Right lobe of liver (tissue), 6 donors: ENCODE measurements at places on chromosomes 2 and 18.
A peak's percentile ranks its signal among the peaks of the same experiment; 100 is the strongest.

GRCh38 chr2:112108178-112108832, 29.9 kb upstream of the FBLN7 start:
- no peak for DNase-seq

DNA sequence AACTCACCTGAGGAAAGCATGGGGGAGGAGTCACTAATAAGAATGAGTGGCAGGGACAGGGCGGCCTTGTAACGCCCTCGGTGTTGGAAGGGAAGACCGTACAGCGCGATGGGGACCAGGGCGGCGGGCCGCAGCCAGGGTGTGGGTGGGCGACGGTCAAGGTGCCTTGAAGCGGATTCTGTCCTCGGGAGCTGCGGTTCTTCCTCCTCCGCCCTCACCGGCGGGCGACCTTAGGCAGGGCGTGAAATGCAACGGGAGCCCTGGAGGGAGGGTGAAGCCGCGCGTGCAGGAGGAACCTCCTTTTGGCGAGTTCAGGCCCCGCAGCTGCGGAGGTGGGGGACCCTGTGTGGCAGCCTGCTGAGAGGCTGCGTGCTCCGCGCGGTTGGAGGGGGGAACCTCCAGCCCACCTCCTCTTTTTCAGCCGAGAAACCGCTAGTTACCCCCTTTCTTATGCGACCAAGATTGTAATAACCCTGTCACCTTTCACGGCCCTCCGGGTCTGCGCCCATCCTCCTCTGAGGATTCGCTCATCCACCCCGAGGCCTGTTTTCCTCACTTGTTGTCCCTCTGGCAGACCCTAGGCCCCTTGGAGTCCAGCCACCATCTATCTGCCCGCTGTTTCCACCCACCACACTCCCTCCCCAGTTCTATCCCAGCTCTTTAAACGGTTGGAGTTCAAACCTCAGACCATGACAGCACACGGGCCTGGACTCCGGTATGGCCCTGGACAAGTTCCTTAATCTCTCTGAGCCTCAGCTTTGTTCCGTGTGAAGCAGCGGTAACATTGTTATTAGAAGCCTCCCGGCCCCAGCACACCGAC, 823 bp upstream of the RNU2-63P start:
- peak; percentile 79 for DNase-seq

DNA sequence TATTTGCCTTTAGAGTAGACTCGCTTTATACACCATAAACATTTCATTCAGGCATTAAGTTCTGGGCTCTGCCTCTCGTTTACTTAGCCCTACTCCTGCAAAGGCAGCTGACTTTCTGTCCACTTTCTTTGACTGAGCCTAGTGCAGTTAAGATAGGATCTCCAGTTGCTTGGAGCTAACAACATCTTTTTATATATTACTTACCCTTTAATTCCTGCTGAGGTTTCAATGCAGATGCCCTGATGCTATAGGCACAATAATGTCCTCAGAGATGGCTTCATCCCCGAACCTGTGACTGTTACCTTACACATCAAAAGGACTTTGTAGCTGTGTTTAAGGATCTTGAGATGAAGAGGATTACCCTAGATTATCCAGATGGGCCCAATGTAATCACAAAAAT, 505.8 kb upstream of the TNP1 start:
- DNase-seq, result no peak

DNA sequence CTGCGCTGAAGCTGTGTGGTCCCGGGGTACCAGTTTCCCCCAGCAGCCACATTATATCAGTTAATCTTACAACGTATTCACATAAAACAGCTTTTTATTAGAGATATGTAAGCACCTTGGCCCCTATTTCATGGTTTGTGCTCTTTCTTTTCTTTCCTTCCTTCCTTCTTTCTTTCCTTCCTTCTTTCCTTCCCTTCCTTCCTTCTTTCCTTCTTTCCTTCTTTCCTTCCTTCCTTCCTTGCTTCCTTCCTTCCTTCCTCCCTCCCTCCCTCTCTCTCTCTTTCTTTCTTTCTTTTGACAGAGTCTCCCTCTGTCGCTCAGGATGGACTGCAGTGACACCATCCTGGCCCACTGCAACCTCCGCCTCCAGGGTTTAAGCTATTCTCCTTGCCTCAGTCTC, 3.7 kb upstream of the METAP1D start:
- no peak for DNase-seq

- DNase-seq, result no peak
Measured at GRCh38 chr2:150276737-150277136, 210.7 kb downstream of the RND3 start.

- no peak for DNase-seq
Measured at GRCh38 chr2:232162187-232162586, 200.7 kb downstream of the DIS3L2 start.

DNA sequence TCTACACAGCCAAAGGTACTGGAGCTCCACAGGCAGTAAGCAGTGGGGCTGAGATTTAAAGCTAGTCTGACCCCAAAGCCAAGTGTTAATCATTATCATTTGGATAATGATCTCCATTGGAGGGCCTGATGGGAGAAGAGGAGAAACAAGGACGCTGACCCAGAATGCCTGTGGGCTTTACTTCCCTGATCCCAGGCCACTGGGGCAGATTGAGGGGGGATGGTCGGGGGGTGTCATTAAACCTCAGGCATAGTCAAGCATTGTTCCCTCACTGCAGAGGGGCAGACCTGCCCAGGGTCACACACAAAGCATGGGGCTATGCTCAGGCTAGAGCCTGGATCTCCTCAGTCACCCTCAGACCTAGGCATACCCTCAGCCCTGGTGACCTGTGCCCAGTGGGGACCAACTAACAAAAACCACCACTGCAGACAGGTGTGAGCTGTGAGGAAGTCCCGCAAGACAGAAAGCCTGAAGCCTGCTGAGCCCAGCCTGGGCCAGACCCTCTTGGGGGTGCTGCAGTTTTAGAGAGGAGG, 53.4 kb downstream of the SDC1 start:
- no peak for DNase-seq

DNA sequence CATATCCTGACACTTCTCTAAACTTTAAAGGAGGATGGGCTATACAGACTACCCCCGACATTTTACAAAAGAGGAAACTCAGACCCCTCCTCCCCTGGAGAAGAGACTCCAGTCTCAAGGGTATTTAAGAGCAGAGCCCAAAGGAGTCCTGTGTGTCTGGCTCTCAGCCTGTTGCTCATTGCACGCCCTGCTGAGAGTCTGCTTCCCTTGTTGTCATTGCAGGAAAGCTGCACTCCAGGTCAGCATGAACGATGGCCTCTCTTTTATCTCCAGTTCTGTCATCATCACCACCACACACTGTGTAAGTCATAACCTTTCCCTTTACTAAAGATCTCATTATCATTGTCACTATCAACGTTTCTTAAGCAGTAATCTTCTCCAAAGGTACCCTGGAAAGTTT, 111.4 kb downstream of the ANTXR1 start:
- DNase-seq, result no peak

- DNase-seq, result no peak
Measured at GRCh38 chr18:42914476-42914875, 201.0 kb downstream of the RIT2 start.

DNA sequence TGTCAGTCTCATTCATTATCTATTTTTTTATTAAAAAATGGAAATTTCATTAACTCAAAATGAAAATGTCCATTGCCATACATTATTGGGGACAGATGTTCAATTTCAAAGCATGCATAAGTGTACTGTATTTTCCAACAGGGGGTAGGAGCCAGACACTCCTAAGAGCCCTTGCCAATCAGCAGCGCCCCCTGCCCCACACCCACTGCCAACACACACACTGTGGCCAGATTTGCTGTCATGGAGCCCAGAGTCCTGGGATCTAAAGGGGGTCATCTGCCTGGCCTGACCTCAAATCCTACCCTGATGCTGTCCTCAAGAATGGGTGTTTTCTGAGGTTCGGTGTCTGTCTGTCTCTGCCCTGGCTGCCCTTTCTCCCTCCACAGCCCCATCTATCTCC, 162.2 kb upstream of the TWIST2 start:
- DNase-seq, result no peak

DNA sequence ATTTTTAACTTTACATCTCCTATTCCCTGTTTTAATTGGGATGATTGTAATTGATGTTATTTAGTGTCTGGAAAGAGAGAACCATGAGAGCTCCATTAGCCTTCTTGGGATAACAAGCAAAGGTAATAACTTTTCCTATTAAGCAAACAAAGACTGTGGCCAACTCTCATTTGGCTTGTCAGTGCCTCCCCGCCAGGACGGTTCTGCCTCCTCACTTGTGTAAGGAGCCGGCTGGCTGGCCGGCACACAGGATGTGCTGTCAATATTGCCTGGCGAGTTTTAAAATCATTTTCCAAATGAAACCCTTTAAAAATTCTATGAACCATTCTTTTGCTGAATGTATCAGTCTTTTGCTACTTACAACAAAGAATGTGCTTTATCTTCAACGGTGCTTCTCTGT, 898.3 kb downstream of the CPS1 start:
- DNase-seq, result no peak

DNA sequence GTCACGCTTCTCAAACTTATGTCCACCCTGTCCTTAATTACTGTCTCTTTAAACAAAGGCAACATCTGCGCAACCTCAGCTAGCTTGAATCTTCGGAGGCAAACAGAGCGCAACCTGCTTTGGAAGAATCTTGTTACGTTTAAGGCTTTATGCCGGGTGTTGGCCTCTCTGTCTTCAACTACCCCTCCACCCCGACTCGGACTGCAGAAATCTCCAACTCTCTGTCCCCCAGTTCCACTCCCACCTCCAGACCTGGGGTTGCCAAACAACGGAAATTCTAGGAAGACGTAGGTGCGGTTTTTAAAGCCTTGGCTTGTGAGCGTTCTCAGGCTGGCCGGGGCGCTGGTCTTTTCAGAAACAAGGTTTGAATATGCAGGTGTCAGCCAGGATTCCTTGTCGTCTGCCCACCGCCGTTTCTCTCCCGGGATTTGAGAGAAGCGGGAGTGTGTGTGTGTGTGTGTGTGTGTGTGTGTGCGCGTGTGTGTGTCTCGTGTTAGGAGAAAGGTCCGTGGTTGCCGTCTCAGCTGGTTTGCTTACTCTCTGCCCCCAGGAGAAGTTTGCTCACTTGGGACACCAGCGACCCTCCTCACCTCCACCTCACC, 1.1 kb upstream of the ONECUT2 start:
- DNase-seq, result peak; percentile 63

DNA sequence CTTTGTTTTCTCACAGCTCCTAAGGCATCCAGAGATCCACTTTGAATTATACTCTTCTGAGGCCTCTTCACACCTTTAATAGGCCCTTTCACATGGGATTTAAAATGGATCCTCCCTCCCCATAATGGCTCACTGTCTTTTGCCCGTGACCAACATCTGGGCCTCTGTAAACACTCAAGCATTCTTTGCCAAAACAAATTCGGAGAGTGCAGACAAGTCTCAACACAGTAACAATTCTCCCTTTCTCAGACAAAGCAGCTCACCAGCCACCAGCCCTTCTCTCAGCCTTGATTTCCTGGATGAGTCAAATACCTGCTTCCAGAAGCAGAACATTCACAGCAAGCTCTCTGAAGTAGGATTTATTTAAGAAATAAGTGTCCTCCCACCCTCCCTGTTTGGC, 14.0 kb upstream of the IMP4 start:
- no peak for DNase-seq

DNA sequence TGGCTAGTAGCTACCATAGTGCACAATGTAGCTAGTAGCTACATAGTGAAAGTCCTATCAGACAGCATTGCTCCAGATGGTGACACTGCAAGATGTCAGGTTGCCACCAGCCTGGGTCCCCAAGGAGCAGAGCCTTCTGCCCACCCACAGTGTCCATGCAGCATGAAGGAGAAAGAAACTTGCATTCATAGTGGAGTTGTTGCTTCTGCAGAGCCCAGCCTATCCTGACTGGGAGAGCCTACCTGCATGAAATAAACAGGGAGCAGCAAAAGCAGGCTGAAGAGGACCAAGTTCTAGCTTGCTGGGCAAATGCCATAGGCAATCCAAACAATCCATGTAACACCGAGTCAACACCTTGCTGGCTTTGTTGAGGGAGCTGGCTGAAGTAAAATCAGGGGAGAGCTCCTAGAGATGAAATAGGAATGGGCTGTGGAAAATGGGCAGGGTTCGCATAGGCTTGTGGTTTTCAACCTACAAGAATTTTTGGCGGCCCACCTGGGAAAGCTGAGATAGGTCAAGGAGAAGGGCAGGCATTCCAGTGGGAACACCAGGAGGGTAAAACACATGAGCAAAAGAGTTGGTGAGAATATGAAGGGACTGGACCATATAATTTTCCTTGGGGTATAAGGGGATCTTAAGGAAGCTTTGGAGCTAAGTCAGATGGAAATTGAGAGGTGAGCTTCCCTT, 195.8 kb downstream of the CYP26B1 start:
- no peak for DNase-seq

DNA sequence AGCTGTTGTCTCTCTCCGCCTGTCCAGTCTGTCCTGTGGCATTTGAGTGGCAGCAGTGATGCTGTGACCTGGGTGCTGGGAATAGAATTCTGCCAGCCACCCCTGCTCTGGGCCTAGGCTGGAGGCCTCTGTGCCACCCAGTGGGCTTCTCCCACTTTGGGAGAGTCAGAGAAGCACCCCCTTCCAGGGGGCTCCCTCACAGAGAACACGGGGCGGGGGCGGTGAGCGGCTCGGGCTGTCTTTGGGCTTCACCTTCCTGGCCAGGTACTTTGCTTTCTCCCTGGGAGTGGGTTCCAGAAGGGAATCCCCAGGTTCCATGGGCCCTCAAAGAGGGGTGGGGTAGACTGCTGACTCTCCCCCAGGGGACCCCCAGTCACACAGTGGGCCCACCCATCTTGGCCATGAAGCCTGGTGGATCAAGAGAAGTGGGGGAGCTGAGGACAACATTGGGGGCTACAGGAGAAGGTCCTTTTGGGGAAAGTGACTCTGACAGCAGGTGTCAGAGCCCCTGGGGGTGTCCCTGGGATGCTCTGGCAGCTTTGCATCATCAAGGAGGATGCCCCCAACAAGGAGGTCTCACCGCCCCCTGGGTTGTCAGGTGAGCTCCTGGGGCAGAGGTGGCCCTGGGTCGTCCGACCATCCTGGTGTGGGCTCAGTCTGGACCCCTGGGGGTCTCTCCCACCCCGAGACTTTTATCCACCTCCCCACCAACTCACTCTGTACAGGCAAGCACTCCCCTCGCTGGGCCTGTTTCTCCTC, 18.8 kb upstream of the BOK start:
- DNase-seq, result peak; percentile 25

DNA sequence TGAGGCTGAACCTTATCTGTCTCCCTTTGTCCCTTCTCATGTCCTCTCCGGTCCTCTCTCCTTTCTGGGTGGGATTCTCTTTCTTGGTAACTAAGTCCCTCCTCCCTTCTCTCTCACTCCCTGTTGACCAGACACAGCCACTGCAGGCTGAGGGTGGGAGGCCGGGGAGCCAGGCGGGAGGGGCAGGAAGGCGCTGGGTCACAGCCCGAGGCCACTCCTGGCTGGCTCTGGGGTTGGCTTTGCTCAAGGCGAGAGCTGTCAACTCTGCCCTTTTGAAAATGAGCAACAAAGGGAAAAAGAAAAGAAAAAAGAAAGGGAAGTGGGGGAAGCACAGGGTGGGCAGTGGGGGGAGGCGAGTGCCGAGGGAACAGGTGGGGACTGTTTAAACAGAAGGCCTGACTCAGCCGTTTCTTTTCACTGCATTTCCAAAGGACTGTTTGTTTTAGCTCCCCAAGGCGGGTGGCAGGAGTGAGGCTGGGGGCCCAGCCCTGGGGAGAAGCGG, 70.5 kb upstream of the IGFBP5 start:
- no peak for DNase-seq
